Sciatic nerve (tissue), 2 donors: ENCODE measurements at places on chromosomes 7 and 10.

DNA sequence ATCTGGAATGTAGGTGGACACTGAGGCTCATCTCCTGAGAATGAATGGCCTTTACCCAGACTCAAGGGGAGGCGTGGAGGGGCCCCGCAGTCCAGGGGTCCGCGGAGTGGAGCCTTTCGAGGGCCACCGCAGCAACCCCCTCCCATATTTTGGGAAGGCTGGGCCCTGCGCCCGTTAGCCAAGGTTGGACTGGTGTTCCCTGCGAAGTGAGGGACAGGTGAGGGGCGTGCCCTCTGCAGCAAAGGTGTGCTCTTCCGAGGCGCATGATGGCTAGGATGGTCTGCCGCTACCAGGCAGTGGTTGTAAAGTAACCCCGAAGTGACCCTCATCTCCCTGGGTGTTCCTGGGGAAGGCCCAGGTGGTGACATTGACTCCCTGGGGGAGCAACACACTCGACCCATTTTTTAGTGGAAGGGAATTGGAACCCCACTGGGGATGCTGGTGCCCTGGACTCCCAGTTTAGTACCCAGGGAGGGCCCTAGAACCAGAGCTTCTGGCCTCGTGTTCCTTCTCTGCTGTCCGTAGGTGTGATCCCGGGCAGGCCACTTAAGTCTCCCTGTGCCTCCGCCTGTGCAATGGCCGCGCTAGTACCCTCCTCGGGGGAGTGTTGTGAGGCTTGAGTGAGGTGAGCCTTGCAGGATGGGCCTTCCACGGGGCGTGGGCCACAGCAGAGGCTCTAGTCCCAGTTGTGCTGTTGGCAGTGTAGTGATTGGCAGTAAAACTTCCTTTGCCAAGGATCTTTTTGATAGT, 779 bp downstream of the FAM241B start:
- no peak for DNase-seq

DNA sequence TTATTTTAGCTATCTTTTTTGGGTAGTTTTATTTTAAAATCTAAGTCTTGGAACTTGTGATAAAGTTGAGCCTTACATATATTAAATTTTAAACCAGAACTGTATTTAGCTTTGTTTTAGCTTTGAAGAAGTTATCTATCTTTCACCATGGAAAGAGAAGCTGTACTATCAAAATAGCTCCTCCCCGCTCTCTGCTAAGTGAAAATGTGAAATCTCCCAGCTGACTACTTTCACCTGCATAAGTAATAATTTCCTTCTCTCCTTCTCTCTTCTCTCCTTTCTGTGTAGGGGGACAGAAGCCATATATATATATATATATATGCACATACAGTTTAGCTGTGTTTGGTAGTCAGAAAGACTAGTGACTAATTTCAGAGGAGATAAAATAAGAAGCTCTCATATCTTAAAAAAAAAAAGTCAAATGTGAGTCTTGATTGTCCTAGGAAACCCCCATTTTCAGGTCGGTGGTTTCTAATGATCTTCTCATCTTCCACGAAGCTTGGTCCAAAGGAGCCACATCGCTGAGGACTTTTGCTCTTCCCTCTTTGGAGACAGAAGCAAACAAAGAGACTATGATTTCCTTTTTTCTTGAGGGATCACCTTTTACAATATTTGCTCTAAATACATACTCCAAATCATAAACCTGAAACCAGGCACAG, 30.6 kb upstream of the GDI2 start:
- no peak for DNase-seq

DNA sequence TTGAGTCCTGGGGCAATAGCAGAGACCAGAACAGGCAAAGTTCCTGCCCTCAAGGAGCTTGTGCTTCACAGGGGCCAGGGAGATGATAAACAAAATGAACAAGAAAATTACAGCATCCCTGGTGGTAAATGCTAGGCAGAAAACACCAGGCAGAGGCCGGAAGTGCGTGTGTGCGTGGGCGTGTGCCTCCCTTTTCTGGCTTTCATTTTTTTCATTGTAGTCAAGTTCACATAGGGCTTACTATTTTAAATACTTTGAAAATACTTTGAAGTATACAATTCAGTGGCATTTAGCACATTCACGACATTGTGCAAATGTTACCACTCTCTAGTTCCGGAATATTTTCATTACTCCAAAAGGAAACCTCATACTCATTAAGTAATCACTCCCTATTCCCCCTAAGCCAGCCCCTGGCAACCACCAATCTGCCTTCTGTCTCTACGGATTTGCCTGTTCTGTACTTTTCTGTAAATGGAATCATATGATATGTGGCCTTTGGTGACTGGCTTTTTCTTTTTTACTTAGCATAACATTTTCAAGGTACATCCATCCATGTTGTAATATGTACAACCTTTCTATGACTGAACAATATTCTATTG, 88.1 kb upstream of the PDCD4 start:
- DNase-seq: no peak

GRCh38 chr7:96203786-96204185, 118.1 kb downstream of the SLC25A13 start:
- no peak for DNase-seq

- peak; percentile 74 for DNase-seq
Observed at GRCh38 chr7:104943502-104944343, 70.3 kb upstream of the KMT2E start.

- DNase-seq: peak; percentile 5
Observed at GRCh38 chr7:150358988-150359621, 9.5 kb upstream of the REPIN1 start.

- DNase-seq: no peak
Observed at GRCh38 chr7:151509670-151510333, 9.9 kb downstream of the RHEB start.

- no peak for DNase-seq
Observed at GRCh38 chr7:27899601-27900000, 159.6 kb downstream of the TAX1BP1 start.

GRCh38 chr7:105808703-105809590, 67.5 kb downstream of the ATXN7L1 start:
- DNase-seq: no peak

- DNase-seq: no peak
Observed at GRCh38 chr7:104264285-104264684, 56.5 kb upstream of the ORC5 start.
